ENCODE measurements at places on chromosomes 3 and 15. TPM values are rescaled to one million over a fixed set of nuclear protein-coding genes. Genes with fewer than 3 reads are reported as not detected.

The ZNF280D gene
- total RNA-seq: 57.1 TPM

The STRIT1 gene
- not detected for total RNA-seq

The DIPK2A gene
- total RNA-seq: 22.4 TPM

The NPAP1 gene
- total RNA-seq: 0.12 TPM

The MYRIP gene
- 1.8 TPM for total RNA-seq

The NT5DC2 gene
- total RNA-seq: 28.5 TPM

The PGBD4 gene
- total RNA-seq: 1.5 TPM

The AGBL1 gene
- 12.0 TPM for total RNA-seq

The GPR176 gene
- 2.4 TPM for total RNA-seq

The GPR15 gene
- total RNA-seq: 1.4 TPM

The SUCNR1 gene
- total RNA-seq: 2.7 TPM

The GRK7 gene
- not detected for total RNA-seq

DNA sequence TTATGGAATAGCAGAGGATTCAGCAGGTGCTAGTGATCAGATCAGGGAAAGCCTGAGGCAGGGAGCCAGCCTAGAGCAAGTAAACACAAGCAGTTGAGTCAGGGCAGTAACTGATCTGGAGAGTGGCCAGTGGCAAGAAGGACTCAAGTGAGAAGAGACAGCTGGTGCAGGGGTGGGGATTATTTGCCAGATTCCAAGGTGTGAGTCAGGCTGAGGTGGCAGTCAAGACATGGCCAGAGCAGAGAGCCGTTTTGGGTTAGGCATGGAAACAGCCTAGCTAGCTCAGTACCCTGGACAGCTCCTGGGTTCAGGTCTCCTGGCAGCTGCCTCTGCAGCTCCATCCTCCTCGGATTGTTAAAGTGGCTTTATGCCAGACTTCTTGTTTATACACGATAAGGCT lies 281.9 kb upstream of the ONECUT1 start:
- no peaks in the 10 kb centered on the region for H3K36me3 ChIP-seq
- no peak for DNase-seq
- H3K4me1 ChIP-seq: no peaks in the 10 kb centered on the region
- no peak overlapping the region for H3K27ac ChIP-seq

GRCh38 chr15:98398056-98398455 lies 250.3 kb upstream of the IGF1R start:
- DNase-seq: no peak
- H3K4me3 ChIP-seq: no peak overlapping the region
- H3K36me3 ChIP-seq: no peaks in the 10 kb centered on the region
- H3K27ac ChIP-seq: no peak overlapping the region

- H3K27me3 ChIP-seq: no peaks in the 10 kb centered on the region
- DNase-seq: no peak
- H3K36me3 ChIP-seq: no peaks in the 10 kb centered on the region
- no peak overlapping the region for H3K4me3 ChIP-seq
- H3K27ac ChIP-seq: peak overlapping the region; percentile 14
Measured at GRCh38 chr3:188431040-188431439, 277.1 kb downstream of the LPP start.

- no peaks in the 10 kb centered on the region for H3K36me3 ChIP-seq
- H3K4me1 ChIP-seq: peaks cover 75% of the 10 kb centered on the region
- no peaks in the 10 kb centered on the region for H3K27me3 ChIP-seq
Measured at GRCh38 chr3:66497288-66497984, 3.4 kb downstream of the LRIG1 start.

DNA sequence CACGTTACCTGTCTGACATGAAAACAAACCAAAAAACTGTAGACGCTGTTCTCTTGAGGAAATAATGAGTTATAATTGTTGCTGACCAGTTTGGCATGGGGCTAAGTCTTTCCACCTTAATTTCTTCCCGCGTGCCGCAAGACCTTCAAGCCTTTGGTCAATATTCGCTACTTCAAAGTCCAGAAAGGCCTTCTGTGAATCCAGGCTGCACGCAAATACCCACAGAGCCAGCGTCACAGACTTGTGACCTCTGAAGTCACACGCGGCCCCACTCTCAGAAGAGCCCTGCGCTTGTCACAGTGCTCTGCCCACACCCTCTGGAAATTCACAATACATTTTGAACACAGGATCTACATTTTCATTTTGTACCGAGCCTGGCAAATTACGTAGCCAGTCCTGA lies 275.2 kb downstream of the SHQ1 start:
- no peak overlapping the region for H3K4me3 ChIP-seq
- DNase-seq: no peak
- no peaks in the 10 kb centered on the region for H3K36me3 ChIP-seq
- H3K27ac ChIP-seq: no peak overlapping the region

GRCh38 chr3:14151471-14152083 lies 26.7 kb downstream of the TMEM43 start:
- H3K27me3 ChIP-seq: no peaks in the 10 kb centered on the region
- peaks cover 11% of the 10 kb centered on the region for H3K4me1 ChIP-seq
- H3K27ac ChIP-seq: peak overlapping the region; percentile 31
- H3K36me3 ChIP-seq: peaks cover 88% of the 10 kb centered on the region
- no peak for DNase-seq

GRCh38 chr15:42373274-42373673 lies 14.0 kb downstream of the CAPN3 start:
- no peaks in the 10 kb centered on the region for H3K36me3 ChIP-seq
- DNase-seq: no peak

GRCh38 chr3:190620886-190621608 lies 107.2 kb downstream of the IL1RAP start:
- H3K36me3 ChIP-seq: peaks cover 10% of the 10 kb centered on the region
- no peaks in the 10 kb centered on the region for H3K27me3 ChIP-seq
- no peak overlapping the region for H3K4me3 ChIP-seq
- peaks cover 36% of the 10 kb centered on the region for H3K4me1 ChIP-seq
- H3K27ac ChIP-seq: no peak overlapping the region

DNA sequence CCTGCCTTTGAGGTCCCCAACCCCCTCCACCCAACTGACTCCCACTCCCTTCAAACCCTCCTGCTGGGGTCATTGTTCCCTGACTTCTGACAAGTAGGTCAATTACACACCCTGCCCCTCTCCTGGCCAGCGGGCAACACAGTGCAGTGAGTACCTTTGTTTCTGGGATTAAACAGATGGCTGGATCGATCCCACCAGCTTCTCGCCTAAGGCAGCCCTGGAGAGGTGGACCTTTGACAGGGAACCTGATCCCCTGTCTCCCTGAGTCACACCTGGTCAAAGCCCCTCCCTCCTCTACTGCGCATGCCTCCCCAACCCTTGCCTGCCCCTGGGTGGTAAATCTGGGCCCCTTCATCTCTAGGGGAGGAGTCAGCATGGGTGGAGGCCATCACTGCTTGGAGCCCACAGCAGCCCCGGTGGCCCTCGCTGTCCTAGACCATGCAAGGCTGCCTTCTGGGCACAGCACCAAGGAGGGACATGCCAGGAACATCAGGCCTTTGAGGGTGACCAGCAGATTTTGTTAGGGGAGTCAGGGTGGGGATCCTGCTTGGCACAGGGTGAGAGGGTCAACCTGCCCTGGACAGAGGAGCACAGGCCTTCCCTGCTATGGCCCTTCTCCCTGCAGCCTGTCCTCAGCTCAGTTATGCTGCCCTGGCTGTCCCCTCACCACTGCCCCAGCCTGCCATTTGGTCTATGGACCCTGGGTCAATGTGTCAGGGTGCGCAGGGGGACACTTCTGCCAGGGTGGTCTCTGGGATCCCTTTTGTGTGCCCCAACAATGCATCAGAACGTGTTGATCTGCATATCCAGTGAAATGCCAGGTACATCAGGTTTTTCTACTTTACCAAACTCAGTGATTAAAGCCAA lies 9.8 kb upstream of the PRR23E start:
- H3K27me3 ChIP-seq: no peaks in the 10 kb centered on the region
- no peak overlapping the region for H3K4me3 ChIP-seq
- no peak overlapping the region for H3K27ac ChIP-seq
- H3K36me3 ChIP-seq: no peaks in the 10 kb centered on the region
- no peaks in the 10 kb centered on the region for H3K4me1 ChIP-seq

GRCh38 chr3:71949442-71949841 lies 164.5 kb upstream of the PROK2 start:
- H3K4me3 ChIP-seq: no peak overlapping the region
- DNase-seq: no peak
- no peaks in the 10 kb centered on the region for H3K4me1 ChIP-seq
- H3K27me3 ChIP-seq: peaks cover under 1% of the 10 kb centered on the region
- no peak overlapping the region for H3K27ac ChIP-seq

DNA sequence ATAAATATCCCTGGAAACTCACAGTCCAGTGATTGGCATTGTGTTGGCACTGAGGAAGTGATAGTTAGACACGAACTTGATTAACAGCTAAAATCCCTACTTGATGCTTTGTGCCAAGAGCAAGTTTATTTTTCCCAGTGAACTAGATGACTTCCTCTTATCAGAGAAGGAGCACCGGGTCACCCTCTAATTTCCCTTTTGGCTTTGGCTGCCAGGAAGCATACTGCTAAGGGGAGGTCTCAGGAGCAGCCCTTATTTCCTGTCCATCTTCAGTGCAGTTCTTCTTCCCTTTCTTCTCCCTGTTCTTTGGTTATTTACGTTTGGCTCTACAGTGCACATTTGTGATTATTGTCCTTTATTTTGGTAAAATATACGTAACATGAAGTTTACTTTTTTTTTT lies 13.0 kb downstream of the FBLN2 start:
- H3K4me1 ChIP-seq: no peaks in the 10 kb centered on the region
- no peak for DNase-seq
- H3K4me3 ChIP-seq: no peak overlapping the region
- H3K36me3 ChIP-seq: no peaks in the 10 kb centered on the region
- H3K27ac ChIP-seq: no peak overlapping the region

DNA sequence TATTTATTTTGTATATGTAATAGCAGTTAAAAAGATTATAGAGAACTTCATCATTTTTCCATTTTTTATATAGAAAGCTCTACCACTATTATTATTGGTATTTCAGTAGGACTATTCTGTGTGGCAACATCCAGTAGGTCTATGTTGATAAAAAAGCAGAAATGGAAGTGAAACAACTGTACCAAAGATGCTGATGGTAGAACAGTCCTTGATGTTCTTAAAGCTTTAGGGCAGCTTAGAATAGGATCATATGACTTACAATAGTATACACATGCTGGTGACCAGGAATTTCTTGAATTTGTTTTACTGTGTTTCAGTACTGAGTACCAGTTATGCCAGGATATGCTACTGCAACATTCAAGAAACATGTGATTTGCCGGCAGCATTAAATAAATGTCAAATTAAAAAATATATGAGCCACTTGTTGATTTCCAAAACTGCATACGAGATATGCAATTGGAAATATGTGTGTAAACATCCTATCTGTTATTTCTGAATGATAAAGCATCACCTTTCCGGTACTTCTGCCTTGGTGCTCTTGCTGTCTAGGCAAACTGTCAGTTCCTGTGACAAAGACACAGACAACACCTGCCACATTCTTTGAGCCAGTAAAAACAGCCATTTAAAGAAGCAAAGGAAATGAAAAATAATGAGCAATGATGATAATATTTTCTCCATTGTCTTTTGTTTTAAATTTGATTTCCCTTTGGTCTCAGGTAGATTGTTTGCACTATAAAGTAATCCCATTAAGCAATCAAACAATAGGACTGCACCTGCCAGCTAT lies 649.2 kb downstream of the ZPLD1 start:
- H3K27ac ChIP-seq: no peak overlapping the region
- no peaks in the 10 kb centered on the region for H3K36me3 ChIP-seq
- no peak for DNase-seq
- H3K4me1 ChIP-seq: no peaks in the 10 kb centered on the region
- H3K4me3 ChIP-seq: no peak overlapping the region

GRCh38 chr15:40871749-40872617 lies 2.1 kb downstream of the RHOV start:
- H3K36me3 ChIP-seq: no peaks in the 10 kb centered on the region
- DNase-seq: peak; percentile 65
- H3K27me3 ChIP-seq: peaks cover 4% of the 10 kb centered on the region
- peaks cover 15% of the 10 kb centered on the region for H3K4me1 ChIP-seq
- no peak overlapping the region for H3K27ac ChIP-seq
- H3K4me3 ChIP-seq: no peak overlapping the region

GRCh38 chr15:70400766-70401541 lies 303.2 kb upstream of the TLE3 start:
- H3K27ac ChIP-seq: no peak overlapping the region
- H3K4me1 ChIP-seq: no peaks in the 10 kb centered on the region
- H3K27me3 ChIP-seq: no peaks in the 10 kb centered on the region
- no peaks in the 10 kb centered on the region for H3K36me3 ChIP-seq
- DNase-seq: no peak

- DNase-seq: peak; percentile 14
- H3K4me1 ChIP-seq: no peaks in the 10 kb centered on the region
- no peaks in the 10 kb centered on the region for H3K27me3 ChIP-seq
- no peak overlapping the region for H3K4me3 ChIP-seq
- no peaks in the 10 kb centered on the region for H3K36me3 ChIP-seq
Measured at GRCh38 chr3:46858456-46858855, 4.8 kb downstream of the MYL3 start.

DNA sequence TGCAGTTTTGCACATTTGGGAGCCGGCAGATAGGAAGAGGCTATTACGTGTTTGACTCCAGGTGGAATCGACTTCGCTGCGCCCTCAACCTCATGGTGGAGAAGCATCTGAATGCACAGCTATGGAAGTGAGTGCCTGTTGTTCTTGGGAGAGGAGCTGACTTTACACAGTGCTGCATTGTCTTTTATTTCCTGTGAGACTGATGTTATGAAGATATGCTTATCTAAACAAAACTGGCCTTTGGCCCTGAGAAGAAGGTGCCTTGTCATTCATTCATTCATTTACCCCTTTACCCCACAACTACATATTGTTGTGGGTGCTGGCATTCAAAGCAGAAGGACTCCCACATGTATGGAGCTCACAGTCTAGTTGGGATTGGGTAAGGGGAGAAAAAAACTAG lies 32.6 kb downstream of the PSMD6 start:
- peak overlapping the region; percentile 31 for H3K27ac ChIP-seq
- DNase-seq: no peak
- H3K4me3 ChIP-seq: no peak overlapping the region
- peaks cover 11% of the 10 kb centered on the region for H3K4me1 ChIP-seq

DNA sequence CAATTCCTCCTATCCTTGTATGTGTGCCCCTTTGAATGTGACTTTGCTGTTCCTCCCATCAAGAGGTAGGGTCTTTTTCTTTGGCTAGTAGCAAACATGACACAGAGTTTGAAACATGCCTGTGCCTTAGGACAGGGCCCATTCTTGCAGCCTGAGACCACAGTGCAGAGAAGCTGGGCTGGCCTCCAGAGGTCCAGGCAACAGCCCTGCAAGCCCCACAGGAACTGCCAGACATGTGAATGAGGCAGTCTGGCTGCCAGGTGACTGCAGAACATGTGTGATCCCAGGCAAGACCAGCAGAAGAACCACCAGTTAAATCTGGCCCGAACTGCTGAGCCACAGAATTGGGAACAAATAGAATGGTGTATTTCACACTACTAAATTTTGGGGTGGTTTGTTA lies 1.2 kb upstream of the HGD start:
- no peak for DNase-seq
- H3K4me3 ChIP-seq: no peak overlapping the region
- peaks cover 14% of the 10 kb centered on the region for H3K4me1 ChIP-seq
- no peaks in the 10 kb centered on the region for H3K27me3 ChIP-seq
- H3K27ac ChIP-seq: no peak overlapping the region

GRCh38 chr15:38631119-38632075 lies 66.8 kb upstream of the RASGRP1 start:
- no peak overlapping the region for H3K27ac ChIP-seq
- no peak for DNase-seq
- H3K4me1 ChIP-seq: no peaks in the 10 kb centered on the region

All from lower lobe of right lung (tissue), 2 donors.